ENCODE measurements at places on chromosomes 1 and 21.
A peak's percentile ranks its signal among the peaks of the same experiment; 100 is the strongest.

DNA sequence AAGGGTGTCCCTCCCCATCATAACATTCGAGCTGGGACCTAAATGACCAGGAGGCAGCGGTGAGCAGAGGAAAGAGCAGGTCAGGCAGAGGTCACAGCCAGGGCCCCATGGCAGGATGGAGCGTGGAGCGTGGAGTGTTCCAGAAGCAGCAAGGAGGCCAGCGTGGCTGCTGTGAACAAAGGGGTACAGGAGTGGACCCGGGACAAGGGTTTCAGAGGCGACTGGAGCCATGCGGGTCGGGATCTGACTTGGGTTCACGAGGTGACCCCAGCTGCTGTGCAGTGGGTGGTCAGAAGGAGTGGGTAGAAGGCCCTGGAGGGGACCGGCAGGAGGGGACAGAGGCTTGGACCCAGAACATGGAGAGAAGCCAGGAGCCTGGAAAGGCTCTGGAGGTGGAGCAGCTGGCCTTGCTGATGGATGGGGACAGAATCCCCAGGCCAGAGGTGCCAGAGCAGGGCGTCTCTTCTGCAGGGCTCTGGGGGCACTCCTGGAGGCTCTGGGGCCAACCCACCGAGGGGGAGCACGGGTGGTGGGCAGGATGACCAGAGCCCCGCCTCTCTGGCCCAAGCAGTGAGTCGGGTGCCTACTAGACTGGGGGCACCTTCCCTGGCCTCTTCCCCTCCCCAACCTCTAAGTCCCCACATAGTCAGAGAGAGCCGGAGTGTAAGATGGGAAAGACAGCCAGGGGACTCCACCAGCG, 2.3 kb downstream of the CHD5 start:
- DNase-seq: no peak

DNA sequence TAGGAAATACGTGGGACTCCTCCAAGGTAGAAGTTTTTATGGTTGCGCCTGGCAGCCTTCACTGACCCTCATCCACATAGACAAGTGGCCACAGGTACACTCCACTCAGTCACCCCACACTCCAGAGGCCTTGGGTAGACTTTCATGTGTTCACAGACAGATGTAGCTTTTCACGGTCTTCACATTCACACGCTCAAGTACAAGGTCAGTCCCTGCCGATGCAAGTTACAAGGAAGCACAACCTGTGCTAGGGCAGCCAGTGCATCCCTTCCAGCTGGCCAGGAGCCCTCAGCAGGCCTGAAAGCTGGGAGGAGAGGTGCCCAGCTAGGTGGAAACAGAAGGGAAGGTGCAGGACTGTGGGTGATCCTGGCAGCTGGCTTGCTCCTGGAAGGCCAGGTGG, 55.5 kb upstream of the FAM20B start:
- no peak for DNase-seq

GRCh38 chr21:42619841-42620240, 33.6 kb upstream of the PDE9A start:
- DNase-seq: no peak

GRCh38 chr1:32889731-32890278, 3.5 kb downstream of the HPCA start:
- DNase-seq: no peak

- no peak for DNase-seq
Observed at GRCh38 chr1:172003766-172004530, 162.7 kb downstream of the DNM3 start.

GRCh38 chr1:178450871-178451270, 45.9 kb downstream of the CLEC20A start:
- DNase-seq: no peak

DNA sequence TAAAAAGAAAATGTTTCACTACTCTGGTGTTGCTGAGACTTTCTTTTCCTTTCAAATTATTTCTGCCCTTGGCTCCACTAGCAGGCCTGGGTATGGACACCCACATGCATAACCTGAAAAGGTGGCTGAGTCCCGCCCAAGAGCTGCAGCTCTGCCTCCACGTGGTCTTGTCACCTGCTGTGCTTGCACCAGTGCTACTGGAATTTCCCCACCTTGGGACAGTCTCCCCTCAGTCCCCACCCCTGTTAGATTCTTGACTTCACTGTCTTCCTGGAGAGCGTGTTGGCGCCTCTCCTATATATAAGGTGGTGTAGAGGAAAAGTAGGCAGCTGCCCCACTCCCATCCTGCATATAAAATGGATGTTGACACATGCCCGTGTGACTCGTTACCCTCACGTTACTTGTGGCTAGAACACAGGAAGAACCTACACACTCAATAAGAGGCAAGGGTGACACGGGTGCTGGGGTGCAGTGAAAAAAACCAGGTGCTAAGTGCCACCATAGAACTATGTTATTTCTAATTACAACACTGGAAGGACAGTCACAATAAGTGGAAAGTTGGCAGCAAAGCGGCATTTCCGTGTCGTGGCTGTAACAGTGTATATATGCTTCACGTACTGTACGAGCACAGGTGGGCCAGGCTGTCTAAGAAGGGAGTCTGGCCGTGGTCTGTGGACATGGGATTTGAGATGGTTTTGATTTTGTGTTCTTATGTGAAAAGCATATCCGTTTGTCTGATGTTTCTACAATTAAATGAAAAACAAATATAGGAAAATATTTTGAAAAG, 61.0 kb downstream of the POFUT2 start:
- no peak for DNase-seq

GRCh38 chr1:221608835-221609320, 133.0 kb downstream of the DUSP10 start:
- no peak for DNase-seq

- no peak for DNase-seq
Observed at GRCh38 chr21:31111093-31111492, 72.8 kb upstream of the KRTAP19-8 start.

- DNase-seq: no peak
Observed at GRCh38 chr1:68174738-68175113, 57.6 kb downstream of the WLS start.

GRCh38 chr1:183590244-183591191, at the start of gene NCF2:
Gene NCF2 (minus strand): TSS chr1:183590459. CDS start chr1:183590329, 130 bp downstream.
- DNase-seq: no peak

- no peak for DNase-seq
Observed at GRCh38 chr21:37237764-37238163, 29.4 kb downstream of the VPS26C start.

DNA sequence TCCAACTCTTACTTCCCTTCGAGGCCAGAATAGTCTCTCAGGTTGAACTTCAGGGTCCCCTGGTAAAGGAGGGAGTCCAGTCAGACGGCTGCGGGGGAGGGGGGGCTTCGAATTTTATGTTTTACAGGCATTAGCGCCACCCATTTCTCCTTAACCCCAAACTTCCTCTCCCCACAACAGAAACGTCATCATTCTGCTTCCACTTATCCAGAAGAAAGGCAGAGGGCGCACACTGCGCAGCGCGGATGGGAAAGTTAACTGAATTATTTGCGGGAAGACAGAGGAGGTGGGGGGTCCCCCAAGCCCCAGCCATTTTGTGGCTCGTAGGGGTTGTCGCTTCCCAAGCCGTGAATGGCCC, 529 bp upstream of the PRMT2 start:
- DNase-seq: peak; percentile 37

- DNase-seq: no peak
Observed at GRCh38 chr21:31667132-31667531, 7.6 kb downstream of the SOD1 start.

- no peak for DNase-seq
Observed at GRCh38 chr1:14745001-14745720, 146.7 kb downstream of the KAZN start.

DNA sequence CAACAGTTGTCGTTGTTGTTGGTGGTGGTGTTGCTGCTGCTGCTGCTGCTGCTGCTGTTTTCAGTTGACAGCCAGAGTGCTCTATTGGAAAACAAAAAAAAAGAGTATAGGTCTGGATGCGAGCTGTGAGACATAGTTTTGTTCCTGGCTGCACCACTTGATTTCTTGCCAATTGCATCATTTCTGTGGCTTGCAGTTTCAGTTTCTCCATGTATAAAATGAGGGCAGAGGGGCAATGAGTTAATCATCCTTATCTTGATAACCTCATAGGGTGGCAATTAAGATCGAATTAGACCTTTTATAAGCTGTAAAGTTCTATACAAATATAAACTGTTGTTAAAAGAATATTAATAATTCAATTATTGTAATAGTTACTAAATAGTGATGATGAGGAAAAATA, 156.7 kb downstream of the DMRTA2 start:
- no peak for DNase-seq

DNA sequence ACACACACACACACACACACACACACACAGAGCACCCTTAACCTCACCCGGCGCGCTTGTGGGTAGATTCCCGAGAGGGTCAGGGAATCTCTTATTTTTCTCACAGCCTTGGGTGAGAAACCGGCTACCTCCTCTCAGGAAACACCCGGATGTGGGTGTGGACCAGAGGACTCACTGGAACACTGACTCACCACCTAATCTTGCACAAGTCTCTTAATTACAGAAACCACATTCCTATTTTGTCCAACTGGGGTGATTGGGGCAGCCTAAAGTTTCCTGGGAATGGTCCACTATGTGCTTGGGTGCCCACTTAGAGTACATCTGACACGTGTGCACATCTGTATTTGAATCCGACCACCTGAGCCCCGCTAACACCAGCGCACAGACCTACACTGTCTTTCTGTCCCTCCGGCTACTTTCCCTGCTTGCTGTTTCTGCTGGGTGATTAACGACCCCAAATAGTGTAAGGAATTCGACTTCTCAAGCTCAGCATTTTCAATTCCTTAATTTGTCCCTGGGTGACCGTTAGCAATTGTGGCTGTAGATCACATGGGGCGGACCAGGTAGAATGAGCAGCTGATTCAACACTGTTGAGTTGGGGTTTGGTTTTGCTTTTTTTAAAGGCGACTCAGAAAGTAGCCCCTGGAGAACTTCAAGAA, 14.0 kb upstream of the TBX15 start:
- DNase-seq: no peak

DNA sequence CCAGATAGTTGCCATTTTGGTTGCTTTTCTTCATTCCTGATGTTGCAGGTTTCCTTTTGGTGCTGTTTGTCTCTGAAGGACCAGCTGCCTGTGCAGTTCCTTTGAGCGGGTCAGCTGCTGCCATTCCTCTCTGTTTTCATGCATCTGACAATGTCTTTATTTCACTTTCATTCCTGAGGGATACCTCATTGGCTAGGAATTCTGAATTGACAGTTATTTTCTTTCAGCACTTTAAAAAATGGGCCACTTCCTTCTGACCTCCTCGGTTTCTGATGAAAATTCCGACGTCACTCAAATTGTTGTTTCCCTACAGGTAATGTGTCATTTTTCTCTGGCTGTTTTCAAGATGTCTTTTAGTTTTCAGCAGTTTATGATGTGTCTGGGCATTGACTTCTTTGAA, 24.8 kb downstream of the CCSAP start:
- no peak for DNase-seq

- no peak for DNase-seq
Observed at GRCh38 chr1:214862421-214862820, 220.1 kb upstream of the KCNK2 start.

DNA sequence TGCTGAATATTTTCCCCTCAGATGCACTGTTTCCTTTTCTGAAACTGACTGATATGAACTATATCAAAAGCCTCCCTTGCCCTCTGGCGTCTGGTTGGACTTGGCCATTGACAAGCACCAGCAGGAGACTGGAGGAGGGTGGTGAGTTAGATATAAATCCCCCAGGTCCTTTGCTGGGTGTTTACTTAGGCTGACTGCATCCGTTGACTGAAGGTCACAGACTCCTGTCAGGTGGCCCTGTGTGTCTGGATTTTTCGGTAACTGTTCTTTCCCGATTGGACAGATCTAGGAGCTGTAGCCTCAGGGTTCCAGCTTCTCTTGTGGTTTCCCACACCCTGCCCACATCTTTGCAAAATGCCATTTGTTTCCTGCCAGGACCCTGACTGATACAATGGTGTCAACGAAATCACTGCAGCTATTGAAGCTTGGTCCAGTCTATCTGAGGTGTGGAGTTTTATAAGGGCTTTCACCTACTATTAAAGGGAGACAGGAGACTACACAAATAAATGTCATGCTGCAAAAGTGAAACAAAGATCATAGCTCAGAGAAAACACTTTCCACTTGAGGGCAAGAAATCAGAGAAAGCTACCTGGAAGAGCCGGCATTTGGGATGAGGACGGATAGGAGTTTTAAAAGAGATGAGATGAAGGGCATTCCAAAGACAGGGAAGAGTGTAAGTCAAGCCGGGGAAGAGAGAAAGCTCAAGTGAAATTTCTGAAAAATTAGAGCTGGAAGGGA, 1.5 kb upstream of the MAGI3 start:
- no peak for DNase-seq

DNA sequence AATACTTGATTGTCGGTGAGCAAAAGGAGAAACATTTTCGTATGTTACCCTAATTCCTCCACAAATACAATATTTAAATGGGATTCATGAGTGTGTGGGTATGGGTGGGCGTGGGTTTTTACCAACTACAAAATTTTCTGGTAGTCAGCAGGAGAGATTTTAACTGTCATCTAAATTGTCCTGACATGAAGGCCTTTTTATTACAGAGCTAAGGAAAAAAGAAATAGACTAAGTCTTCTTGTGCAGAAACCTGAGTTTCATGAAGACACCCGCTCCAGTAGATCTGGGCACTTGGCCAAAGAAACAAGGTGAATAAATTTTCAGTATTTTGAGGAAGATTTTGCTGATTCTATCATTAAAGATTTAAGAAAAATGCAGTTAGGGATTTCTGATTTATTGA, 752 bp downstream of the RGS18 start:
- no peak for DNase-seq

GRCh38 chr1:35220976-35221375, 28.0 kb upstream of the SFPQ start:
- DNase-seq: no peak

- no peak for DNase-seq
Observed at GRCh38 chr1:29962831-29963247, 726.5 kb downstream of the PTPRU start.

DNA sequence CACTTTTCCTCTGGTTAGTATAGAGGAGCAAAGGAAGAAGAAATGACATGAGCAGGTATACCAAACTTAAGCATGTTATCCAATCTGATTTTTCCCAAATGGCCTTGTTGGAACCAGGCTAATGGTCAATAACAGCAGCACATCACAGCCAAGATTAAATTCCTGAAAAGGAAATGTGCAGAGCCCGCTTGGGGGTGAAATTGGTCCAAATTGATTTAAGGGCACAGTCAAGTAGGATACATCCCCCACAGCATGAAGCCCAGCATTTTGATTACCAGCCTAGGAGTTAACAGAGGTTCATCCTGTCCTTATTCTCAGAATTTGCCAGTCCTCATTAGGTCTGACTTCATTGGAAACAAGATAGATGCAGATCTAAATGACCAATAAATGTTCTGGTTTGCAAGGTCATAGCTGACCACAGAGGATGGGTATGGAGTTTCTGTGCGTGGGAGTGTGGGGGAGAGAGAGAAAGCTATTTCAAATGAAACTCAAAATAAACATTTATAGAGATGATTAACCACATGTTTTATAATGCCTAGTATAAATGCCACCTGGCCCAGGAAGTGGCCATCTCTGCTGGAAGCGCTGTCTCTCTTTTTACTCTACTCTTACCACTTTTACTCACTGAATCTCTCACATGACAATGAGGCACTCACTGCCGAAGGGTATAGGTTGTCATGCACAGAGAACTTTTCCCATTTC, 38.7 kb downstream of the RGS5 start:
- no peak for DNase-seq

GRCh38 chr1:241762713-241763339, 85.2 kb upstream of the EXO1 start:
- DNase-seq: no peak
